ENCODE measurements at places on chromosomes 11 and 22.

GRCh38 chr11:106477776-106478175, 400.3 kb downstream of the AASDHPPT start:
- no peak for DNase-seq

GRCh38 chr11:4936745-4937144, 10.7 kb downstream of the OR51A4 start:
- DNase-seq, result no peak

- no peak for DNase-seq
Observed at GRCh38 chr11:82465481-82465880, 268.2 kb downstream of the FAM181B start.

DNA sequence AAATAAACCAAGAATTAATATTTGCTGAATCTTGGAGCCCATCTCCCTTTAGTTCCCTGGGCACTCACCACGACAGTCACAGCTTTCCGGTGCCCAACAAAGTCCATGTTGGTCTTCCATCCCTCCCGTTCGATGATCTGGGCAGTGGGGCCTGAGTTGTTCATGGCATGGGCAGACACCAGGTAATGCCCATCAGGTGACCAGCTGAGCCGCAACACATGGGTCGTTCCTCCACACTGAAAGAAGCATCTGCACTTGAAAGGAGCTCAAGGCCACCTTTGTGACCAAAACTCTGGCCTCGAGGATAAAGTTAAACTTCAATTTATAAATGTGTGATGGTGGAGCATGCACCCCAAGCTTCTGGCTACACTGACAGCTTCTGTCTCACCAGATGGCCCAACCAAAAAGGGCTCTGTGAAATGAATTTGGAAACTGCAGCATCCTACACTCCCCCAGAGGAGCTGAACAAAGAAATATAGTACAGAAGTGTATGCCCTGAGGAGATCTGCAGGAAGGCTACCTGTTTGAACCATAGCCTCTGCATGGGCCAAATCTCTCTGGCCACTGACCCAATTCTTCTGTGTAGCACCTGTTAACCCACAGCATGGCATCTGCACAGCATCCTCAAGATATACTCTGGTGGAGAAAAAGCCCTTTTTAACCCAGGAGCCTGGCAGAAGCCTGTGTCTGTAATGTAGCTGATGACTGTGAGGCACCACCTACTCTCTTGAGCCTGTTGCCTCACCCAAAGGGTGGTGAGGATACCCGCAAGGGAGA, 37.1 kb downstream of the HIRA start:
- no peak for DNase-seq

GRCh38 chr11:73295241-73295995, 12.7 kb upstream of the ARHGEF17 start:
- peak; percentile 78 for DNase-seq

- DNase-seq, result no peak
Observed at GRCh38 chr22:42630901-42631602, 9.3 kb downstream of the ATP5MGL start.

DNA sequence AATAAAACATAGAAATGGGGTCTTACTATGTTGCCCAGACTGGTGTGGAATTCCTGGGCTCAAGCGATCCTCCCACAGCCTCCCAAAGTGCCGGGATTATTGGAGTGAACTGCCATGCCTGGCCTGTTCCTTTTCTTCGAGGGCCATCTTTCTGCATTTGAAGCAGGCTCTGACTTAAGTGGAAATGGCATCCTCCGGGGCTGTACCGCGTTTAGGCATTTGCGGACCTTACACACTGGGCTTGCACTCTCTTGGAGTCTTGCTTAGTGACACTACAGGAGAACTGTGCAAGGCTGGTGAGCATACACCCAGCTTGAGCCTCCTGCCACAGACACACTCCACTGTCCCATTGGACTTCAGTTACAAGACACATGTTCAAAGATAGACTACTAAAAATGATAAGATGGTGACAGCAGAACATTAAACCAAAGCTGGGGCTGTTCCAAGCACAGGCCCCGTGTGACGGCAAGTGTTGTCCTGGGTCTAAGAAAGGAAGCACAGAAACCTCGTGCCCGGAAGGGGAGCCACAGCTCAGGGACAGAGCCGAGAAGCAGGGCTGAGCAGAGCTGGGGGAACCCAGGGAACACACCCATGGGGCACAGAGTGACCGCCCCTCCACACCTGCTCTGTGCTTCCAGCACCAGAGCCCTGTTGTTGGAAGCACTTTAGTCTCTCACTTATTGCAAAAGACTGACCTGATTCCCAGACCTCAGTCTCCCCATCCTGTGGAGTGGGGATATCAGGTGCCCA, 59.0 kb upstream of the SHANK2 start:
- DNase-seq, result no peak

GRCh38 chr22:26707581-26707980, 50.2 kb downstream of the MIAT start:
- DNase-seq, result no peak

GRCh38 chr11:75342231-75342918, 9.1 kb downstream of the ARRB1 start:
- DNase-seq, result peak; percentile 62

- no peak for DNase-seq
Observed at GRCh38 chr22:26941896-26942636, 284.7 kb downstream of the MIAT start.
